ENCODE measurements at places on chromosomes 4 and X. TPM values are rescaled to one million over a fixed set of nuclear protein-coding genes. Genes with fewer than 3 reads are reported as not detected.

The OPRPN gene
- not detected for total RNA-seq

The POU4F2 gene
- total RNA-seq: not detected

The KLB gene
- total RNA-seq: 25.0 TPM

The PDS5A gene
- 114 TPM for total RNA-seq

The RAI2 gene
- 56.4 TPM for total RNA-seq

The FAM114A1 gene
- total RNA-seq: 87.4 TPM
